Head of caudate nucleus (tissue), 42 donors: ENCODE measurements at places on chromosomes 5 and 9.
A peak's percentile ranks its signal among the peaks of the same experiment; 100 is the strongest.

- peak; percentile 53 for DNase-seq
Observed at GRCh38 chr9:38619556-38620447, 594 bp downstream of the ANKRD18A start.

GRCh38 chr5:80254767-80255430 is 949 bp downstream of the SERINC5 start:
- peak; percentile 33 for DNase-seq

DNA sequence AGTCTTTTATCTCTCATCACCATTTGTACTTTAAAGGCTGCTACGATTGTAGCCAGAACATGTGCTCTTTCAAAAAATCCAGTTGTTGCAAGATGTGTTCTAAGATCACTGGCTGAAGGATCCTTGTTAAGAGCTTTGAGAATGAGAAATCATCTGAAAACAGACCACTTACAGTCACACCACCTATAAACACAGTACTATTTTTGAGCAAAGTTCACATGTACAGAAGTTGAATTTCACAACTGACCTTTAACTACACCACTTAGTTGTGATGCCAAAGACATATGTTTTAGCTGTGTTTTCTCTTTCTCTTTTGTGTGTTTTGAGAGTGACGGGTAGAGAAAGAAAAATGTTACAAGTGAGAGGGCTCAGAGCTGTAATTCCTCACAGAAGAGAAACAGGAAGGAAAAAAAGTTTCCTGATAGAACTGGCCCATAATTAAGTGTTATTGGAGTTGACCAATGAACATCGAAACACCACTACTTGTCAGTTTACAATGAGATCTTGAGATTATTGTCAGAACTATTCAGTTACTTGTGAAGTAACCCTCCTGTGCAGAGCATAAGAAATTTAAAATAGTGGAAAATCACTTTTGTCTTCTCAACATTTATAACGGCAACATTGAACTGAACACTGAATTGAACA is 245.4 kb downstream of the MLLT3 start:
- DNase-seq: no peak

DNA sequence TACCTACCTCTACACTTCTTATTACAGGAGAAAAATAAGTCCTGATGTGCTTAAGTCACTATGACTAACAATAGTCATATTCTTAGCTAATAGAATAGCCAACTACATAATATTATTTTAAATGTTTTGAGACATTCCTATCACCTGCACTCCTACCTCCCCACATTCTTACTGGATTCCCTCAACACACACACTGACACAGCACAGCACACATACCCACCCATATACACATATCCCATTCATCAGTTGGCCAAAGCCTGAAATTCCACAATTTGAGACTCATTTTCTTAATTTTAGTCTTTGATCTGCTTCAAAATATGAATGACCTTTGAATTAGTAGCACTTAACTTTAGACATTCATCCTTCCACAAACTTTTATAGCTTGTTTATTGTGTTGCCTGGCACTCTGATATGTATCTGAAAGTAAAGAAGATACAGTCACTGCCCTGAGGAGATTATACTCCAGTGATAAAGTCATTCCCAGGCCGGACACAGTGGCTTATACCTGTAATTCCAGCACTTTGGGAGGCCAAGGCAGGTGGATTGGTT is 168.3 kb upstream of the RASA1 start:
- DNase-seq: no peak

DNA sequence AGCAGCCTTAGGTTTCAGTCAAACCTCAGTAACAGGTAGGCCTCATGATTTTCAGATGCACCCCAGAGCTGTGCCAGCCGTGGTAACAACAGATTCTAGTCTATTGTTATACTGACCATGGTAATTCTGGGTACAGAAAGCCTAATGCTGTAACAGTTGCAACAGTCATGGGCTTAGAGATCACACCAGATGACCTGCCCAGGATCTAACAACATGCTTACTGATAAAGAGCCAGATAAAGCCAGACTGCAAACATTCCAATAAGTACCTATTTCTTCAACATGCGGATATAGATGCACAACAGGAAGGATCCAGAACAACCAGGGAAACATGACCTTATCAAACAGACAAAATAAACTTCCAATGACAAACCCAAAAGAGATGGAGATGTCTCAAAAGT is 42.8 kb downstream of the CERT1 start:
- no peak for DNase-seq

GRCh38 chr5:98489021-98489420 is 284.4 kb upstream of the RGMB start:
- no peak for DNase-seq

- DNase-seq: no peak
Observed at GRCh38 chr5:166356096-166356495, 1935.3 kb upstream of the WWC1 start.

DNA sequence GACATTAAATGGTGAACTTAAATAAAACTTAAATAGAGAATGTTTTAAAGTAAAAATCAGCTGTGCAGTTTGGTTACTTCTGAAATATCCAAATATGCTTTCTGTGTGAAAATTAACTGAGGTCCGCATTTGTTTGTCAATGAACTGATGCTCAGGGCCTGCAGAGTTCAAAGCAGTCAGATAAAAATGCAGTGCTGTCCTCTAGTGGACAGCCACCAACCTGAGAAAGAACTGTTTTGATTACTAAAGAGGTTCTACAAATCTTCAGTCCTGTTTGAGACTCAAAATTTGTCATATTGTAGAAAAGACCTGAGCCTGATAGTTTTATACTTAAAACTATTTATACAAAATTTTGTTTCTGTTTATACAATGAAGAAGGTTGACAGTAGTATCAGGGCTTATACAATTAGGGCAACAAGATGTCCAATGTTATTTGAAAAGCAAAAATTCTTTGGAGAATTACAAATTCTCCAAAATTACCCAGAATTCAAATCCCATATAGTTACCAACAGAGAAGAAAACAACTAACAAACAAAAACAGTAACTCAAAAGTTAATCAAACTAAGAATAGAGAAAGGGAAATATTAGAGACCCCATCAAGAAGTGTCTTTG is 232.3 kb upstream of the TBCA start:
- peak; percentile 70 for DNase-seq

DNA sequence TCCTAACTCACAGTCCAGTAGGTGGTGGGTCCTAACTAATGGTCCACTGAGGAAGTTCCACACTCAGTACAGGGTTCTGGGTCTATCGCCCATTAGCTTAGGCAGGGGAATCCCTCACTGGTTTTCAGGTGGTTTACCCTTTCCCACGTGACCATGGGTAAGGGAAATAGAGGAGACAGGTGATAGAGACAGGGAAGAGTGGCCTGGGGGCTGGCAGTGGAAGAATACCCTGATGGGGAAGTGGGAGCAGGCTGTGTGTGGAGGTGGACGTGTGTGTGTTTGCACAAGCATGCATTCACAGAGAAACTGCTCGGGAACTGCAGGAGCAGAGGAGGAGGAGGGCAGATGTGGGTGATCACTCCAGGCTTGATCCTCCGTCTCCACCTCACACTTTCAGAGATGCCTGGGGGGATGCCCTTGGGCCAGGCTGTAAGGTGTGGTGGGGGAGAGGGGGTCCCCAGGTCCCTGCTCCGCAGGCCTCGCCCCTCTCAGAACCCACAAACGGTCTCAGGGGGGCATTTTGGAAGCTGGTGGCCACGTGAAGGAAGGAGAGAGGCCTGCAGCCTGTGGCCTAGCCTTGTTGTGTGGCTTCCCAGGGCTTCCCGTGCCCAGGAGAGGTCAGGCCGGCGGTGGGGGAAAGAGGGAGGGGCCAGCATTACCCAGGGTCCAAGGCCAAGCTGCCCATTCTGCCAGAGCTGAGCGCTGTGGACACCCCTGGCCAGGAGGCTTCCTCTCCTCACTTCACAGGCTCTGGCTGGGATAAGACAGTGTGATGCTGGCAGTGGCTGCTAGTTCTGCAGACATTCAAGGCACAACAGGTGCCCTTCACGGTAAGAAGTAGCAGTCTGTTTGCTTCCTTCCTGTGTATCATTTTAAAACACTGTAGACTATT is 80.0 kb downstream of the OTULIN start:
- peak; percentile 35 for DNase-seq

DNA sequence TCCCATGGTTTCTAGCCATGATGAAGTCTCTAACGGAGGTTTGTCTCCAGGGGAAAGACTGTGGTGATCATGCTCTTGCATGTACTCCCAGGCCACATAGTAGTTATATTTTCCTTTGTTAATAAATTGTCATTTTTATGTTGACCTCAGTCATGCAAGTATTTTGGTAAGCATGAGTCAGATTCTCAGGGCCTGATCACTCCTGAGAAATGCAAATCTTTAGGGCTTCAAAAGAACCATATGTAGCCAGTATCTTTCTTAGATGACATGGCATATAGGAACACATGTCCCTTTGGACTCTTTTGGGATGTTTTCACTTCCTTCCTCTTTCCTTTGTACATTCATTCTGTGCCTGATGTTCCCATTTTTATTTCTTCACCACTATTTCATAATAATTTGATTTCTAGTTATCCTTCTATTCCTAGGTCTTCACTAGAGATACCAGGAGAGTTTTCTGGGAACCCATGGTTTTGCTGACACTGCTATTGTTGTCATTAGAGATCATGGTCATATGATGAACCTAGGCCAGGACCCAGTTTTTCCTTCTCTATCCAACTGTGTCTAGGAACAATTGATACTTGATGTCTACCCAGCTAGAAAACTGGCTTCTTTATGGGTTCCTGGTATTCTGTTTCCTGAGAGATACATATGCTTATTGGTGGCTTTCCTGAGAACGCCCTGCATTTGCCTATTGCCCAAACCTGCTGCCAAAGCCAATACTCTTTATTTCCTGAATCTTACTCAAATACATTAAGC is 248.1 kb upstream of the NREP start:
- DNase-seq: no peak

DNA sequence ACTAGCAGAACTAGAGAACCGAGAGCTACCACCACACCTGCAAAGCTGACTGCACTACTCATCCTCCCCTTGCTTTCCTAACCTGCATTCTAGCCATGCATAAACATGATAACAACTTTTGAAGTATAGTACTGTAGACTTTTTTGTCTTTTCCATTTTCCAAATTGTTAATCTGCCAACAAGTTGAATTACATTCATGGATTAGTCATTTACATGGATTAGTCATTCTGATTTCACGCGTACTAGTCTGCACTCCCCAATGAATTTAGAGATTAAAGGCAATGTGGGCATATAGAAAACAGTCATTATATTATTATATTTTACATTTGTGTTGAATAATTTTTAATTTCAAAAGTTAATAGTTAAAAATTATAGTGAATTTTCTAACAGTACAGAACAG is 81.4 kb downstream of the EDIL3 start:
- DNase-seq: no peak

DNA sequence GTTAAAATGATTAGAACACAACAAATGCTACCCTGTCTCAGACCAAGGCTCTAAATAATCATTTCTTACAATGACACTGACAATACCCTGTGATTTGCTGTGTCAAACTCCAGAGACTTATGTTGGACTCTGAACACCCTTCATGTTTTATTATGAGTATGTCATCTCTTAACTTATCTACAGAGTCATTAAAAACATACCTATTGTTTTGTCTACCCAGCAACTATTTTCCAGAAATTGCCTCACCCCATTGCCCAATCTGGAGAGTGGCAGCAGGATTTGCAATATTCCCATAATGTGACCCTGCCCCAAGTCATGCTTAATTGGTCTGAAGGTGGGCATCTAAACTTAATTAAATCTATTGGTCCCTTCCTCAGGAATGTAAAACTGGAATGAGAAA is 23.0 kb upstream of the KIF2A start:
- no peak for DNase-seq

DNA sequence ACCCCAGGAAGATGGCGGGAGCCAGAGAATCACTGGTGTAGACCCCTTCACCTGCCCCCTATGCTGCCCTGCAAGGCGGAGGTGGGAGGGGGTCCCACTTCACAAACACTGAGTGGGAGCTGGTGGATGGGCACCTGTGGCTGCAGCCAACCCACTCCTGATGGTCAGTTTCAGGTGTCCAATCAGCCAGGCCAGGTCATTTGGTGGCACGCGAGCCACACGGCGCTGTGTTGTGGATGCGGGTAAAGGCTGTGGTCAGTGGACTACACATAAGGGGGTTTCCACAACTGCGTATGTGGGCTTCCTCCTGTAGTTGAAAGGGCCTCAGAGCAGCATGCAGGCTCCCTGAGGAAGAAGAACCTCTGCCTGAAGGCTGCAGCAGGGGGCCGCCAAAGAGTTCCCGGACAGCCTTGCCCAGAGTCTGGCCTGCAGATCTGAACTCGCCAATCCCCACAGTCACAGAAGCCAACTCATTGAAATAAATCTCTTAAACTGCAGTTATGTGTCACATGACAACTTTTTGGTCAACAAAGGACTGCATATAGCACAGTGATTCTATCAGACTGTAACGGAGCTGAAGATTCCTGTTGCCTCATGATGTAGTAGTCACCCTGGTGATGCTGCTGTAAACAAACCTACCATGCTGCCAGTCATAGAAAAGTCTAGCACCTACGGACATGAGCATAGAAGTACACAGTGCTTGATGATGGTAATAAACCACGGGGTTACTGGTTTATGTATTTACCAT is 284.7 kb upstream of the IRX2 start:
- DNase-seq: no peak

DNA sequence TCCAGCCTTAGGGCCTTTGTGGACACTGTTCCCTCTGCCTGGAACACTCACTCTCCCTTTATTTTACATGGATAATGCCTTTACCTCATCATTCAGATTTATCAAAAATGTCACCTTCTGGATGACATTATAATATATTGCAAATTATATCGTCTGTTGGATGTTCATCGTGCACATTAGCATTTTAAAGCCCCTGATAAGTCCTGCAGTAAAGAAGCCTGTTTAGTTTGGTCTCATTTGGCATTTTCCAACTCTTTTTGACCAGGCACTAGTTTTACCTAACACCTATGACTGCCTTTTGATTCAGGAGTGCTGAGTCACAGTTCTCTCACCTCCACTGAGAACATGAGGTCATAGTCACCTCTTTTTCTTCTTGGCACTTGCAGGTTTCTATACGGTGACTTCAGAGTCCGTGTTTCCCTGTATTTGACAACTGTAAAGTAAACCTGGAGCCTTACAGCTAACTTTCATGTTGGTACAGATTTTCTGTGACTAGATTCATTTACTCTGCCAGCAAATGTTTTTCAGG is 57.7 kb upstream of the STC2 start:
- DNase-seq: no peak

DNA sequence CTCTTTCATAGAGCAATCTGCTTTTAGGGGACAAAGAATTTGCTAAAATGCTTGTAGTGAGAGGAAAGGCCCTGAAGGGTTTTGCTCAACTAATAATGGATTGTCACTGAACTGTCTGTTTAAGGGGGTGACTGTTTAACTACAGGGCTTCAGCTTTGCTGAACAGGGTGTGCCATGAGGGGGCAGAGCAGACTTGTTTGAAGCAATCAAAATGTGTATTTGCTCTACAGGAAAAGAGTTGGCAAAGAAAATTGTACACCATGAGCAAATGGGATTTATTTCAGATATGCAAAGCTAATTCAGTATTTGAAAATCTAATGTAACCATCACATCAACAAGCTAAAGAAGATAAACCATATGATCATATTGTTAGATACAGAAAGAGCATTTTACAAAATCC is 154.3 kb downstream of the GABRG2 start:
- no peak for DNase-seq

DNA sequence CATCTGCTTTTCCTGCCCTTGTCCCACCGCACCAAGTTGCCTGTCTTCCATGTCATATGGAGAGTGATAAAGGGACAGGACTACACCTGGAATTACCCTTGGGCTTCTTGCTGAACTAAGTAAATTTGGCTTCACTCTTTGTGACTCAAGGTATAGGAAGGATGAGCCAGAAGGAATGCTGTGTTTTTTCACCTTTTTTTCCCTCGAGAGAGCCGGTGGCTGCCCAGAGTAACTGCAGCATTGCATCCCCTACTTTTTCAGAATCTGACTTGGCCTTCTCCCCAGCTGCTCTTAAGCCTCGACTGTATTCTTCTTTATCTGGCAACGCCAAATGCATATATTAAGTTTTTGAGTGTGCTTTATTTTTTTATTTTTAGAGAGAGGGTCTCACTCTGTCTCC is 38.4 kb downstream of the RCL1 start:
- DNase-seq: no peak
